H4 (cell line): ENCODE measurements at places on chromosomes 16 and 17. TPM values are rescaled to one million over a fixed set of nuclear protein-coding genes. Genes with fewer than 3 reads are reported as not detected.

The CHST4 gene
- 0.19 and 0.66 TPM in 2 replicates for total RNA-seq

The LDHD gene
- 0.10 and 2.4 TPM in 2 replicates for total RNA-seq

- DNase-seq, result peak; percentile 82
Measured at GRCh38 chr17:7573324-7574080, 5.9 kb upstream of the CD68 start.

DNA sequence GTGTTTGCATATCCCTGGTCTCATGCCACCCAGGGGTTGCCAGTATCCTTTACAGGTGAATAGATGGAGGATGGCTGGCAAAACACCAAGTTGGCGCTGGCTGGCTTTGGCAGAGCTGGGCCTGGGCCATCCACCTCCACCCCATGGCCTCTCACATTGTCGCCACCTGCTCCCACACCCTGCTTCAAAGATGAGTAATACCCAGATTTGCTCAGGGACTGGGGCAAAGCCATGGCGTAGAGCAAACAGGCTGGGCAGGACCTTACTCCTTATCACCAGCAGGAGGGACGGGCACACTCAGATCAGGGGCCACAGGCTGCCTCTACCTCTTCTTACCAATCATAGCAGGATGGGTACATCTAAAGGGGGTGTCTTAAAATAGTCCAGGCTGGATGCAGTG lies 24.3 kb downstream of the PLA2G10 start:
- DNase-seq, result no peak

- no peak for DNase-seq
Measured at GRCh38 chr17:80785477-80786178, 206.0 kb upstream of the CHMP6 start.

DNA sequence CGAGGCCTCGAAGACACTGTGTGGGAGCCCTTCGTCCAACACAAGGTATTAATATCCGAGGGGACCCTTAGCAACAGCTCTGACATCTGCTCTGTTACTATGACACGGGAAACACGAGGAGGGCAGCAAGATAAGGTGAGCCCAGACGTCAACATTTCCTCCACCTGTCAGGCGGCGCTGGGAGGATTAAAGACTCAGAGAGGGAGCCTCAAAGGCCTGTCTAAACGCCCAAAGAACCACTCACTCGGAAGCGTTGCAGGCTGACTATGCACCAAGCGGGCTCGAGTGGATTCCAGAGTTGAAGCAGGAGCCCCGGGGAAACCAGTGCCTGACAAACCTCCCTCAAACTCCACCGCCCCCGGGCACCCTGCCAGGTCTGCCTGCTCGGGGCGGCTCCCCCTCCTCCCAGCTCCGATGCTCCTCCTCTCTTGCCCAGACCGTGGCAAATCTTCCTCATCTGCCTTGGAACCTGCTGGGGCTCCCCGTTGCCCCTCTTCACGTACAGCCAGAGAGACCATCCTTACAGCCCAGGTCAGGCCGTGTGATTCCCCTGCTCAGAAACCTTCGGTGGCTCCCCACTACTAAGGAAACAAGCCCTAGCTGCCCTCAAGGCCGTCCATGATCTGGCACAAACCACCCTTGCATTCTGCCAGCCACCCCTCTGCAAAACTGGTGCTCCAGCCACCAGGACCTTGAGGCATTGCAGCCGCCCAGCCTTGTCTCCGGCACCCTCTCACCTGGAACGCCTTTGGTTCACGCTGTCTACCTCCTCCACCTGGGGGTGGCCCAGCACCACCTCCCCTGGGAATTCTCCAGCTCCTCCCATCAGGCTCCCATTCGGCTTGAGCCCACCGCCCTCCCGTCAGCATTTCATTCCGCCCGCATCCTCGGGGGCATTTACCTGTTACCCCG lies 16.2 kb downstream of the RPH3AL start:
- DNase-seq, result no peak
